ENCODE measurements at places on chromosomes 5 and 9.

- no peak for DNase-seq
Measured at GRCh38 chr9:27117489-27118135, 8.6 kb downstream of the TEK start.

DNA sequence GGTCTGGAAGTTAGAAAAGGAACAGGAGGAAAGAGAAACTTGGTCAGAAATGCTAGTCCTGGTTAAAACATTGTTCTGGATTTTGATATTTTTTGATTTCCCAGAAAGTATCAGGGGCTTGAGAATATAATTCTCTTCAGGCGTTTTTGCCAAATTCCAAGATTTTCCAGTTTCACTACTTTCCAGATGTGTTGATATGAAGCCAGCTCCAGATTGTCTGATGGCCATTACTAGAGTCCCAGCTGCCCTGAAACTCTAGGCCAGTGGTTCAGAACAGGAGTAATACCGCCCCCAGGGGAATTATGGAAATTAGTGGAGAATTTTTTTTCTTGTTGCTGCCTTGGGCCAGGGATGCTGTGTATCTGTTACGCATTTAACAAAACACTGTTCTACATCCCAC, 88.6 kb downstream of the KCNN2 start:
- peak; percentile 9 for DNase-seq

- DNase-seq: no peak
Measured at GRCh38 chr9:89529243-89530035, 31.5 kb upstream of the SEMA4D start.

DNA sequence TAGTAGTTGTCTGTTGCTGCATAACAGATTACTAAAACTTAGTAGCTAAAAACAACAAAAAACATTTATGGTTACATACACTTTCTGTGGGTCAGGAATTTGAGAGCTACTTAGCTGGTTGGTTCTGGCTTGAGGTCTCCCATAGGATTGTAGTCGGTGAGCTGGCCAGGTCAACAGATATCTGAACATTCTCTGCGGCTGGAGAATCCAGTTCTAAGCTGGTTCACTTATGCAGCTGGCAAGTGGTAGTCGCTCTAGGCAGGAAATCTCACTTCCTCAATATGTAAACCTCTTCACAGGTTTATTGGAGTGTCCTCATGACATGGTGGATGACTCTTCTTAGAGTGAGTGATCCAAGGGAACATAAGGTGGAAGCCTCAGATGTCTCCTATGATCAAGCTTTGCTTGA, 65.7 kb upstream of the TNFAIP8 start:
- DNase-seq: no peak

DNA sequence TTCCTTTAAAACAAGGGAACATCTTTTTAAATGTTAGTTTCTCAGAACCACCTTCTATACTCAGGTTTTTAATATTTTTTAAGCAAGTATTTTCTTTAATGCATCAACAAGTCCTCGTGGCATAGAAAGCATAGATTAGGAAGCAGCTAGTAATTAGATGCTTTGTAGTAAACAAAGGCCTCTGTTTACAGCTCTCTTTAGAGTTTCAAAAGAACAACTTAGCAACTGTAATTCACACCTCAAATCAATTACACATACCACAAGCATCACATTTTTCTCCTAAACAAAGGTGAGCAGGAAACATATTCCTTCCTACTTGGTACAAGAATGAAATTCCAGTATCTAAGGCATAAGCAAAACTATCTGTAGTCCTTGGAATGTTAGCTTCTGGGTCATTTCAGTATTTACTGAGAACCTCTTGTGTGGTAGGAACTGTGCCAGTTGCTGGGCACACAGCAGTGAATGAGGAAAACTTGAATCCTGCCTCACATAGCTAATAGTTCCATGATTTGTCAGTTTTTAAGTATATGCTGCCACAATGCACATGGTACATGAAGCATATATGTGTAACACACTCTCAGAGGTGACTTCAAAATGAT, 249.1 kb downstream of the CEMIP2 start:
- peak; percentile 39 for DNase-seq

- DNase-seq: peak; percentile 19
Measured at GRCh38 chr5:128667152-128667551, 129.1 kb upstream of the FBN2 start.

GRCh38 chr5:154165886-154166285, 24.6 kb upstream of the GALNT10 start:
- DNase-seq: peak; percentile 37

DNA sequence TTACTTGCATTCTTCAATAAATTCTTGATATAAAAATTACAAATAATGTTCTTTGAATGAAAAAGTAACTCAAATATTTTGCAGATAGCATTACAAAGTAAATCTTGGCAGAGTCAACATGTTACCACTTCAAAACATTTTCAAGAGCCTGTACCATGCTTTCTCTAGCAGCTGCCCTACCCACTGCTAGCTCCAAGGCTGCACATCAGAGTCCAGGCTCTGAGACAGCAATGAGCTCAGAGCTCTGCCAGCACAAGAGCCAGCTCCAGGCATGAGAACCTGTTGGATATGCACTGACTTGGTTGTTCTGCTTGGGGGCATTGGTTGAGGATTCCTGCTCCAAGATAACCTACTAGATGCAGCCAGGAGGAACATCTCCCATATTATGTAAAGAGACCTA, 211.3 kb upstream of the HAPLN1 start:
- no peak for DNase-seq

DNA sequence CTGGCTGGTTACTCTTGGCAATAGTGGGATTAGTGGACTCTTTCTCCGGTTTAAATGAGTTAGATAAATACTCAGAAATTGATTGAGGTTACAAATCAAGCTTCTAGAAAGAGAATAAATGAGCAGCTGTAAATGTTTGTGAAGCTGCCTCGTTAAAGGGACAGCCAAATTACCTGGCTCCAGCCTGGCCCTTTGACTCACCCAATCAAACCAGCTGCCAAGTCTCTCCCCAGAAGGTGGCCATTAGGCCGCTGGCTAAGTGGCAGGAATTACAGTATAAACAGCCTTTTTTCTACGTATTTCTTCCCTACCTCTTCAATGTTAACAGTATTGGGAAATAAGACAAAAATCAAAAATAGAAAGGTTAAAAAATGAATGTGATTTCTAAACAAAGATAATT, 46.0 kb upstream of the SRFBP1 start:
- no peak for DNase-seq

Data from neural progenitor cell (in vitro differentiated cells).